ENCODE measurements at places on chromosomes 7 and 10. TPM values are rescaled to one million over a fixed set of nuclear protein-coding genes. Genes with fewer than 3 reads are reported as not detected.

OR9A2 gene
- not detected for total RNA-seq

ABCC2 gene
- total RNA-seq, result 0.25 TPM

ZNF783 gene
- 11.9 TPM for total RNA-seq

FAM20C gene
- total RNA-seq, result 93.0 TPM

EPDR1 gene
- 51.2 TPM for total RNA-seq

PTER gene
- total RNA-seq, result 11.5 TPM

CPA5 gene
- not detected for total RNA-seq

MRLN gene
- total RNA-seq, result not detected

H2BK1 gene
- total RNA-seq, result not detected

KIAA1549 gene
- total RNA-seq, result 0.26 TPM

PDE1C gene
- total RNA-seq, result 0.56 TPM

CHST15 gene
- total RNA-seq, result 14.4 TPM

BUD31 gene
- total RNA-seq, result 167 TPM

NODAL gene
- not detected for total RNA-seq

GDF10 gene
- total RNA-seq, result under 0.01 TPM

CALY gene
- total RNA-seq, result not detected

RET gene
- not detected for total RNA-seq

PHTF2 gene
- 25.0 TPM for total RNA-seq

ARMH3 gene
- total RNA-seq, result 9.6 TPM

CCDC3 gene
- 21.1 TPM for total RNA-seq

STEAP1B gene
- total RNA-seq, result 18.9 TPM

KCNIP2 gene
- total RNA-seq, result 1.1 TPM

ADARB2 gene
- not detected for total RNA-seq

NUDT5 gene
- total RNA-seq, result 46.2 TPM

NAT16 gene
- not detected for total RNA-seq

CELF2 gene
- 16.6 TPM for total RNA-seq

STEAP4 gene
- total RNA-seq, result 6.5 TPM

ASB15 gene
- total RNA-seq, result not detected

ATOH7 gene
- not detected for total RNA-seq

UCN3 gene
- total RNA-seq, result not detected

FOXI2 gene
- total RNA-seq, result not detected

IRF5 gene
- total RNA-seq, result not detected

GBX1 gene
- total RNA-seq, result not detected

LRRN3 gene
- total RNA-seq, result 42.8 TPM

CNPY1 gene
- not detected for total RNA-seq

NPY4R2 gene
- not detected for total RNA-seq

ZNF138 gene
- total RNA-seq, result 3.2 TPM

C10orf67 gene
- not detected for total RNA-seq

ZNHIT1 gene
- total RNA-seq, result 98.0 TPM

All from aortic smooth muscle cell (primary cell).